ENCODE measurements at places on chromosomes 12 and 14.

DNA sequence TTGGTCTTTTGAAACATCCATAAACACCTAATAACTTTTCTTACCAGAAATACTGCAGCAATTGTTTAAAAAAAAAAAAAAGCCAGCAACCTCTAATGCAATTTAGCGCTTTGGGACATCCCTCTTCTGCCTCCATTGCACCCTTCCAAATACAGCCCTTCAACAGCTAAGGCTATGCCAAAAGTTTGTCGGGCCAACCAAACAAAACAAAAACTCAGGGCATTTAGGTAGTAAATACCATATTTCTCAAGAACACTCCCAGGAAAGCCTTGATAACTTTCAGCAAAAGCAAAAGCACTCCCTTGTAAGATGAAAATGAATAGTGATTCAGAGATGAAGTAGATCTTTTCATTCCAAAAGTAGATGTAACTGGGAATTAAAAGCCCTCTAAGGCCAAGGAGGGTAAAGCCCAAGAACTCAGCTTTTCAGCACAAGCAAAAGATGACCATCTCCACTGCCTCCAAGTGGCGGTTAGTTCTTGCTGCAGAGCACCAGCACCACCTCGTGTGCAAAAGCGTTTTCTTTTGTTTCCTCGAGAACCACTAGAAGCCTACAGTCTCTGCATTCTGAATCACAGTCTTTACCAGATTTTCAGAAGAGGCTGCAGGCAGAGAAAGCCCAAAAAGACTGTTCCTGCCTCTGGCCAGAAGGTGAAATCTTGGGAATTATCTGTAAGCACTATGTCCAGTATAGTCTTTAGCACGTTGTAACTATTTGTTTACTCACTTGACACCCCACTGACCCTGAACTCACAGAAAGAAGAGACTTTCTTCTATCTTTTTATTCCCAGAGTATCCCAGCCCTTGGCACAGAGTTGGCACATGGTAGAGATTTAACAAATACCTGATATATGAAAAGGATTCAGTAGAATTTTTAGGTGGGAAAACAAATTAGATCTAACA, 53.1 kb downstream of the SIX6 start:
- DNase-seq: no peak

DNA sequence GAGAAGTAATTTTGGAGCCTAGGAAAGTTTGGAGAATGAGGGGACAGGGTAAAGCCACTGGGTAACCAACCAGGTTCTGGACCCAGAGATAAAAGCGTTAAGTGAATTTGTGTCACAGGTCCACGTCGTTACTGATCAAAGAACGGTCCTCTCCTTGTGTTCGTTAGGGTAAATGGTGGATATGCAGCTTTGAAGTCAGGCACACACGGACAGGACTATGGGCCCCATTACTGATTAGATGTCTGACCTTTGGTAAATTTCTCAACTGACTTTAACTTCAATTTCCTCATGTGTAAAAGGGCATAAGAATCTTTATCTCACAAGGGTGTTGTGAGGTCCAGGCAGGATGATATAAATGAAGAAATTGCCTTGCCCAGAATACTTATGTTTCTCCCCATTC, 76.6 kb downstream of the EMP1 start:
- DNase-seq: no peak

- no peak for DNase-seq
Measured at GRCh38 chr12:122753319-122753650, 661 bp downstream of the DENR start.

DNA sequence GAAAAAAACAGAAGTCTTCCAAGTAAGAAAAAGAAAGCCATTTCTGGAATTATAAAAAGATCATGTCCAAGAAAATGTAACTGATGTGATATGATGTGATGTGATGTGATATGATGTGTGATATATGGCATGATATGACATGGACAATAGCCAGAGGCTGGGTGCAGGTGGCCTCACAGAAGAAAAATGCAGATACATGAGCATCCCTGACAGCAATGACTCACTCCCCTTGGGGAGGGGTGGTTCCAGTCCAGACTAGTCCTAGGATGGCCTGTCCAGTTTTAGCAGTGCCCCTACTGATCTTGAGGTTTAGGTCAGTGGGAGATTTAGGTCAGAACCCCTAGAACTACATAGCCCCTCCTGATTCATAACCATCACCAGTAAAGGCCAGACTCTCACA, 3.5 kb upstream of the RHOJ start:
- DNase-seq: no peak

GRCh38 chr14:75851574-75851866, 130.3 kb downstream of the TGFB3 start:
- DNase-seq: no peak
